Astrocyte of the spinal cord (primary cell): ENCODE measurements at places on chromosomes 2 and 18.

DNA sequence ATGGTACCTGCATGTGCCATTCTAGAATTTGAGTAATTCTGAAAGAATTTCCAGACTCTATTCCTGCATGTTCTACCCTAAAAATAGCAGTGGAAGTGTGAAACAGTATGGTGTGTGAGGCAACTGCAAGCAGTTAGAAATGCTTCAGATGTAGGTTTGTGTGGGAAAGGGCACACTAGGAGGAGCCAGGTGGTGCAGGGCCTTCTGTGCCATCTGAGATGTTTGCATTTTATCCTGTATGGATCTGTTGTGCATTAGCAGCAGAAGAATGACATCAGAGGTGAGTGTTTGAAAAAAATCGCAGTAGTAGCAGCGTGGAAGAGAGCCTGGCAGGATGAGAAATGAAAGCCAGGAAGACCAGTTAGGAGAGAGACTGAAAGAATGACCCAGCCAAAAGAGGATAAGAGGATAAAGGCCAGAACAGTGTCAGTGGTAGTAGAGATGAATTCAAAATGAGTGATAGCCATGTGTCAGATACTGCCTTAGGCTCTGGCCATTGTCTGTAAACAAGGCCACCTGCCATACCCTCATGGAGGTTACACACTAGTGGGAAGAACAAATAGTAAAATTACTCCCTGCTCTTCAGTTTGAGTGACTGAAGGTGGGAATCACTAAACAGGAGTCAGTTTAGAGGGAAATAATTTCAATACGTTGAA, 142.2 kb downstream of the PKP4 start:
- DNase-seq = peak; percentile 13

- DNase-seq = peak; percentile 70
Measured at GRCh38 chr18:32930695-32931301, 158.0 kb upstream of the KLHL14 start.

DNA sequence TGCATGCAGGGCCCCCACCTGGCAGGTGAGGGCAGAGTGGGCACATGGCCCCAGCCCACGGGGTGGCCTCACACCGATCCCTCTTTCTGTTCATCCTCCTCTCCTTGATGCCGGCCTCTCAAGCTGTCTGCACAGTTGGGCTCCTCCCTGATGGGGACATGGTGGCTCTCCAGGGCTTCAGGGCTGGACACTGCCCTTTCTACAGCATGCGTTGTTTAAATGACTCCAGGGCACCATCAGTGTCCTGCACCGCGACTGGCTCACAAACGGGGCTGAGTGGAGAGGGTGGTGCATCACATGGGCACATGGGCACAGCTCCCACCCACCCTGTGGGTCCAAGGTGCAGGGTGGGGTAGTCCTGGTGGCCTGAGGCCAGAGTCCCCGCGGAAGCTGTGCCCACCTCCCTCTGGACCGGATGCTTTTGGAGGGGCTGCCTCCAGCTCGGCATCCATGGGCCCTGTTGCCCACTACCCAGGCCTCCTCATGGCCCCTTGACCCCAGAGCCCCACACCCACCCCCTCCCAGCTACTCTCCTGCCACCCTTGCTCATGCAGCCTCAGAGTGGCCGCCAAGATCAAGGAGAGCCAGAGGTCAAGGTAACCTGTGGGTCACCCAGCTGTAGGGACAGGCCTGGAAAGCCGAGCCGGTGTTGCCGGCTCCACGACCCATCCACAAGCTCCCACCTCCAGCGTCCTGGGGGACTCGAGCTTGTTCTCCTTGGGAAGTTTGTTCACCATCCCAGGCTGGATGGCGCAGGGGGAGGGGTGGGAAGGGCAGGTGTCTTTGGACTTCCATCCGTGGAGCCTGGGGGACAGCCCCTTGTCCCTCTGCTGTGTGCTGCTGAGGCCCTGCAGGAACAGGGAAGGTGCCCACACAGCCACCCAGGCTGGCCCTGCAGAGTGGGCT, 12.3 kb upstream of the SNED1 start:
- no peak for DNase-seq

GRCh38 chr2:98293931-98294687, 52.1 kb upstream of the CNGA3 start:
- DNase-seq = no peak

DNA sequence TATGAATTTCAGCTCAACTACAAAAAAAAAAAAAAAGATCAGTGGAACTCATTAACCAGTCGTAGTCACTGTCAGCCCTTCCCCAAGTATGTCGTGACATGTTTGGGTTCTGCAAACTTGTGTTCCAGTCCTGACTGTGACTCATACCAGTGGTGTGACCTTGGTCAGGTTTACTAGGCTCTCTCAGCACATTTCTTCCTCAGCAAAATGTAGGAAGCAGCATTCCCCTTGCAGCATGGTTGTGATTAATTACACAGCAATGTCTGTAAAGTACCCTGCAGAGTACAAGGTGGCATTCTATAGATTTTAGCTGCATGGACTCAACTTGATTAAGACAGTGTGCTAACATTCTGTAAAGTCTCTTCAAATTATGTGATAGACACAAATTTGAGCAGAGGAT, 156.9 kb downstream of the LAMA1 start:
- DNase-seq = peak; percentile 26
